ENCODE measurements at places on chromosomes 7 and 10.

GRCh38 chr7:5458921-5459480, 35.4 kb upstream of the TNRC18 start:
- no peak for DNase-seq

DNA sequence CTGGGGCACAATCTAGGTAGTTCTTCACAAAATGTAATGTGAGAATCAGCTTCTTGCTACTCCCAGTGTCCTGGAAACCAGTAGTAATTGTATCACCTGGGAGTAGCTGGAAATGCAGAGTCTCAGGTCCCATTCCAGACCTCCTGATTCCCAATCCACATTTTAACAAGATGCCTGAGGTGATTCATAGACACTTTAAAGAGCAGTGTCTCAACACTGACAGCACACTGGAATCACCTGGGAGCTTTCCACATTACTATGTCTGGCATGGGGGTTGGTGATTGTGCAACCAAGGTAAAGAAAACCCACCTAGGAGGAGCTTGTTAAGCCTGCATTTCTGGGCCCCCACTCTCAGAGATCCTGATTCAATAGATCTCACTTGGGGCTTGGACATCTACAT, 11.1 kb downstream of the DPY19L1 start:
- no peak for DNase-seq

- DNase-seq, result peak; percentile 29
Observed at GRCh38 chr7:156073366-156074052, 261.2 kb upstream of the SHH start.

GRCh38 chr7:131370523-131370968, 42.9 kb downstream of the MKLN1 start:
- no peak for DNase-seq

GRCh38 chr7:4753598-4754432, 21.6 kb upstream of the AP5Z1 start:
- DNase-seq, result peak; percentile 70

GRCh38 chr10:43795093-43795492, 146.4 kb upstream of the ZNF32 start:
- DNase-seq, result no peak

DNA sequence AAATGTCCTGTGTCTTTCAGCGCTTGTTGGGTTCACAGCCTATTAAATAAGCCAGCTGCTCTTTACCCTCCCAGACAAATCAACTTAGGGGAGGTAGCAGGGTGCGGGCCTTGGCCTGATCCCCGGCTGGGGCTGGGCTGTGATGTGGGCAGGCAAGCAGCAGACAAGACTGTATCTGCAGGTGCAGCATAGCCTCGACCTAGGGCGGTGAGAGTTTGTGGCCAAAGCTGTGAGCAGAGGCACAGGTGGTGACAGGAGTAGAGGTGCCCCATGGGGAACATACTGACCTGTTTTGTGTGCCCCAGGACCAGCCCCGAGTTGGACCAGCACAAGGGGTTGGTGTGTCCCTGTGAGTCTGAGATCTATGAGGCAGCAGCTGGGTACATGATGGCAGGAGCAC, 885.4 kb downstream of the ZNF37A start:
- DNase-seq, result no peak

DNA sequence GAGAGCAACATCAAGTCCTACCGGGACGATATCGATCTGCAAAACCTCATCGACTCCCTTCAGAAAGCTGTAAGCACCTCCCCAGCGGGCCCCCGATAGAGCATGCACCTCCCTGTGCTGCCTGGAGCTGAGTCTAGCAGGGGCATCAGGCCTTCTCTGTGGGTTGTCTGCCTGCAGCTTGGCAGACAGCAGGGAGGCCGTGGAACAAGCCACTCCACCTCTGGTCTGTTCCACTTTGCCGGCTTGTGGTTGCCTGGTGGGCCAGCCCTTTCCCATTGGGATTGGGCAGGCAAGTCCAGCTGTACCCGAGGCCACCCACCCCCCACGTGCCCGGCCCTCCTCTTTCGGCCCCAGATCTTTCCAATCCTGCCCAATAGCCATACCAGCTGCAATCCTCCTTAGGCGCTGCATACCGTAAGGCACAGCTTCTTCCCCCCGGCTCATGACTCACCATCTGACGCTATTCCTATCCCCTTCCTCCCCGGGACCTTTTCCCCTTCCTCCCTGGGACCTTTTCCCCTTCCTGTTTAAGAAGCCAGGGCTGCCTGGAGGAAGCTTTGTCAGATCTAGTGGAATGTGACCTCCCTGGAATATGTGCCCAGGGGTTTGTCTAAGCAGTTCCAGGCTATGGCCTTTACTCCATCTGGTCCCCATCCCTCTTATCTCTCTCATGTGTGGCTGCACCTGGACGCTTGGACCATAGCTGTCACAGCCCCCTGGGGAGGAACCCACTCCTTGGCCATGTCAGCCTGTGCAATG, 28.1 kb upstream of the SH2D4B start:
- DNase-seq, result no peak

GRCh38 chr10:35271086-35271858, 65.0 kb upstream of the CCNY start:
- DNase-seq, result peak; percentile 79

DNA sequence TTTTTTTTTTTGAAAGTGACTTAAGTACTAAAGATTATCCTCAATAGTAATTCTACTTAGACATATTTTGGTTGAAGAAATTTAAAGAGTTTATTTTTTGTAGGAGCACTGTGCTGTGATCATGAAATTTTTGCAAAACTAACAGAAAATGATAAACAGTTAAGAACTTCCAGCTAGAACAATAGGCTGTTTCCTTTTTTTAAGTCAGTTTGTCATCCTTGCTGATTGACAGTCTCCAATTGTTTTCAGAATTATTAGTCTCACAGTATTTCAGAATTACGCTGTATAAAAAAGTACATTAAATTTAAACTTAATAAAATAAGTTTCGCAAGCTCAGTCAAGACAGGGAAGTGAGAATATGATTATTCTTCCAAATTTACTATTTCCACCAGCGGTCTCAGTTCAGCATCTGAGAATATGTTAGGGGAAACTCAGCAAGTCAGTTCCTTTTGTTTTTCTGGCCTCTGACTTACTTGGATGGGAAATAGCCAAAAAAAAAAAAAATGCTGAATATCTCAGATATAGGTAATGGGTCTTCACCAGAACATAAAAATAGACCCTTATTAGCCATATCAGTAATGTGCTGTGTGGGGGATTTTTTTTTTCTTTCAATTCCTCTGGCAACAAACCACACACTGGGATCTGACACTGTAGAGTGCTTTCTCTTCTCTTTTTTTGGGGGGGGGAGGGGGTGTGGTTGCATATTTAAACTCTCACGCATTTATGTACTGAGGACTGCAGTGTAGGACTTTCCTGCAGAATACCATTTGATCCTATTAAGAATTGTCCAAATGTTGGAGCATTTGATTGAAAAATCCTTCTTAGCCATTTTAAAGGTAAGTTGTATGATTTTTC, at the start of gene CD36:
TSS of gene CD36 (plus strand) at position 732 of the 855 bp plus-strand sequence. CDS start 8,099 bp downstream, outside the sequence.
- no peak for DNase-seq

- DNase-seq, result no peak
Observed at GRCh38 chr10:125284875-125285597, 124.7 kb upstream of the CTBP2 start.

- DNase-seq, result no peak
Observed at GRCh38 chr7:30159698-30160143, 24.9 kb downstream of the MTURN start.

- no peak for DNase-seq
Observed at GRCh38 chr7:148615085-148615730, 24.6 kb downstream of the C7orf33 start.

- no peak for DNase-seq
Observed at GRCh38 chr7:36070230-36070629, 82.8 kb upstream of the EEPD1 start.

GRCh38 chr7:142733271-142733670, 16.0 kb upstream of the PRSS1 start:
- DNase-seq, result no peak

GRCh38 chr7:107946451-107946850, 55.5 kb downstream of the DLD start:
- no peak for DNase-seq

- no peak for DNase-seq
Observed at GRCh38 chr10:80598951-80599350, 61.2 kb downstream of the SH2D4B start.

- DNase-seq, result no peak
Observed at GRCh38 chr10:51270936-51271530, 196.7 kb downstream of the PRKG1 start.

- DNase-seq, result peak; percentile 11
Observed at GRCh38 chr7:136074843-136075242, 97.7 kb upstream of the MTPN start.

- no peak for DNase-seq
Observed at GRCh38 chr10:75743291-75743778, 311.9 kb downstream of the LRMDA start.

- no peak for DNase-seq
Observed at GRCh38 chr10:66505003-66505657, 420.7 kb upstream of the LRRTM3 start.

- no peak for DNase-seq
Observed at GRCh38 chr7:19101909-19102308, 15.5 kb downstream of the TWIST1 start.

GRCh38 chr10:25068152-25069058, 52.0 kb downstream of the THNSL1 start:
- DNase-seq, result no peak

GRCh38 chr10:98172495-98172894, 38.0 kb downstream of the R3HCC1L start:
- DNase-seq, result no peak

DNA sequence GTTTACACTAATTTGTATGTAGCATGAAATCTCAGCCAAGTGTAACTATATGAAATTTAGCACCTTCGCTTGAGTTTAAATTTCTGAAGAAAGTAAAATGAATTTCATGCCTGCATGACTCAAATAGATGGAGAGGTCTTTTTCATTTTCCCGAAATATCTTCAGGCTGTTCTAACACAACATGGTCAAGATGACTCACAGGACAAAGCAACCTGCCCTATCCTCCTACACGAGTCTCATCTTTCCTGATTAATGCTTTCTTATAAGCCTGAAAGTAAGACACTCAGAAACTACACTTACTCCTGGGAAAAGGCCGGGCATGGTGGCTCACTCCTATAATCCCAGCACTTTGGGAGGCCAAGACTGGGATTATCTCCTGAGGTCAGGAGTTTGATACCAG, 41.2 kb downstream of the CH25H start:
- DNase-seq, result no peak

DNA sequence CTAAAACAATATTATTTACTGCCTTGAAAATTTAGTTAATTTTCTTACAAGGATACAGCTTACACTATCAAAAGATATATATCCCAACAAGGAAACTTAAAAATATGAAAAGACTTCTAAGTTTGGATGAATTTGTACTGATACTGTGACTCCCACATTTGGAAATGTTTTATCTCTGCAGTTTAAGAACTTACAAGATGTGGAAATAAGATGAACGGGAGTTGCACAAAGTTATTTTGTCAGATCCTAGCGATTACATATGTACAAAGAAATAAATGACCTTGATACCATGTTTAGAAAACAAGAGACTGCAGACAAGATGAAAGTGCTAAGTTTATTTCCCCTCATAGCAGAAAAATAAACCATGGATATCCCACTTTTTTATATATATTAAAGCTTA, 103.7 kb upstream of the TMEM106B start:
- DNase-seq, result no peak

DNA sequence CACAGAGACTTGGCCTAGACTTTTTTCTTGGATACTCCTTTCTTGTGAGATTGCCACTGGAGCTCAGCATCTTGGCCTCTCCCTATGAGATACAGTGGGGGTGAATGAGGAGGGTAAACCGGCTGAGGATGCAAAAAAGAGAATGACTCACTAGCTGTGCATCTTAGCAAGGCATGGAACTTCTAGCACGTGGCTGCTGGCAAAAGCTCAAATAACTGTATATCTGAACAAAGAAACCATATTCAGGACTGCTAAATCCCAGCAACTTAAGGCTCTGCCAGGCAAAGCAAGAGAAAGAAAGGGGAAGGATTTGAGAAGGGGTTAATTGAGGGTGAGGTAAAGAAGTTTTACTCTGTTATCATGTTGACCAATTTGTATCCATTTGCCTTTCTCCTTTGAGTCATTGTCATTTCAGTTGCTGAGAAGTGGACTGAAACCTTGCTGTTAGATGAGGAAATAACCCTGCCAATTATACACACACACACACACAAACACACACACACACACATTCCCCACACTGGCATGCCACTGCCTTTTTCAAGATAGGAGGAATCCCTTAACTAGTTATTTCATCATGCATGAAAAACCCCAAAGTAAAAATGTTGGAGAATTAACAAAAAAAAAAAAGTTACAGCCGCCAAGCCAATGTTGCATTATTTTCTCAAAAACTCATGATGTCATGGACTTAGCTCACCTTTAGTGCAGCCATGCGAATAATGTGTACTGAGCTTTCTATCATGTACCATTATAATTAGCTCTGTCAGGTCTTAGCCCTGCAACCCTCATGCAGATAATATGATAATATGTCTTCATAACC, 997.3 kb downstream of the LRMDA start:
- no peak for DNase-seq

DNA sequence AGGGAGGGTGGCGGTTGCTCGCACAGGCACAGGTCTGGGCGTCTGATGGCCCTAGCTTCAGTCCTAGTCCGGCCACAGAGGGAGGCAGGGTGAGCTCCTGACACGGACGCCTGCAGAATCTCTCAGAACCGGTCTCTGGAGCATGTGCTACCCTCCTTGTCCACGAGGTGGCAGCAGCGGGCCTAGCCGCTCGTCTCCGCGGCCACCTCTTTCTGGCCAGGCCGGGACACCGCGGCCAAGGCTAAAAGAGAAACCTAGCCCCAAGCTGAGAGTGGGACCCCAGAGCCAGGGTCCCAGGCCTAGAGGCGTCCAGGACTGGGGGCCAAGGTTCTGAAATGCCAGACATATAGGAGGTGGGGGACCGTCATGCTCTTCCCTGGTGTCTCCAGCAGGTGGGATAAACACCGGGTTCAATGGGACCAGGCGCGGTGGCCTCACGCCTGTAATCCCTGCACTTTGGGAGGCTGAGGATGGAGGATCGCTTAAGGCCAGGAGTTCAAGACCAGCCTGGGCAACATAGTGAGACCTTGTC, 3.2 kb upstream of the LAT2 start:
- DNase-seq, result peak; percentile 59

- DNase-seq, result no peak
Observed at GRCh38 chr7:65809982-65810288, 62.9 kb upstream of the VKORC1L1 start.

- DNase-seq, result no peak
Observed at GRCh38 chr7:73871163-73872011, 10.4 kb downstream of the TMEM270 start.

- no peak for DNase-seq
Observed at GRCh38 chr10:82889728-82890127, 1014.7 kb downstream of the NRG3 start.

GRCh38 chr7:47818796-47819606, 129.3 kb downstream of the PKD1L1 start:
- peak; percentile 43 for DNase-seq

Measured in NCI-H1092 (cell line).